ENCODE measurements at places on chromosomes 13 and 19.

GRCh38 chr19:33297401-33298145 lies 4.8 kb downstream of the CEBPA start:
- no peak for DNase-seq

- peak; percentile 93 for DNase-seq
These were observed 9.4 kb downstream of the SIRT6 start for GRCh38 chr19:4172861-4173473.

DNA sequence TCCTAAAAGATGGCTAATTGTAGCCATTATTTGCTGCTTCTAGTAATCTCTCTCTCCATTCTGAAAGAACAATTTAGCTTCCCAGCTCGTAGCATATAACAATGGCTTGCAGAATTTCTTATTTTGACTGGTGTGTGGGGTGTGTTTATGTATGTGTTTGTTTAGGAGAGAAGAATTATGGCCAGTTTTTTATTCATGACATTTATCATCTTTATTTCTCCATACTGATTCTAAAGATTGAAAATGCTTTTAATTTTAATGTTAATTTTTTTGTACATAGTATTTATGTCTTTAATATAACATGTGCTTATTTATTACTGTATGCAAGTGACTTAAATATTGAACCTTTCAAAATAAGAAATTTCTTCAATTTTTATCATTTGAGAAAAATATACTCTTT lies 115.8 kb upstream of the TMTC4 start:
- DNase-seq: no peak

GRCh38 chr19:47658431-47659348 lies 49.8 kb downstream of the BICRA start:
- DNase-seq: no peak

- peak; percentile 89 for DNase-seq
These were observed 4.7 kb downstream of the EPS8L1 start for GRCh38 chr19:55080121-55080967.

GRCh38 chr13:37923236-37923635 lies 53.7 kb upstream of the TRPC4 start:
- no peak for DNase-seq

GRCh38 chr13:110138010-110138699 lies 168.8 kb downstream of the COL4A1 start:
- no peak for DNase-seq

DNA sequence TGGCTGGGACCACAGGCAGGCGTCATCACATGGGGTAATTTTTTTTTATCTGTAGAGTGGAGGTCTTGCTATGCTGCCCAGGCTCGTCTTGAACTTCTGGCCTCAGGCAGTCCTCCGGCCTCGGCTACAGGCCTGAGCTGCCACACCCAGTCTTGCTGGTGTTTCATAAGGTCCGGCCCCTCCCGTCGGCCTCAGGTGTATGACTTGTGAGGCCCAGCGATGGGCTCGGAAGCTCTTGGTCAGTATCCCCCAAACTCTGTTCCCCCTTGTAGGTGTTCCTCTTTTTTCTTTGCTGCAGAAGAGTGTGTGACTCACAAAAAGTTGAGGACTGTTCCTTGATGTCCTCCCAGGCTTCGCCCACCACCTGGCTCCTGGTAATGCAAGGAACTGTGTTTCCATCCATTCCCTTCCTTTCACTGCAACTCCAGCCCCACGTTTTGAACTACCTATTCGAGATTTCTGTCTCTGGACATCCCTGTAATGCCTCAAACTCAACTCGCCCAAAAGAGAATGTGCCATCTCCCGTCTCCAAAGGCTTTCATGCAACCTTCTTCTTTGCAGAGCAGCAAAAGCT lies 5.0 kb downstream of the USF2 start:
- DNase-seq: no peak

- DNase-seq: no peak
These were observed 83.2 kb upstream of the IRS2 start for GRCh38 chr13:109869312-109870237.

GRCh38 chr19:287381-287871 lies 3.8 kb downstream of the PLPP2 start:
- DNase-seq: no peak

GRCh38 chr13:24539500-24540165 lies 27.1 kb upstream of the PARP4 start:
- no peak for DNase-seq

- no peak for DNase-seq
These were observed 1447.5 kb downstream of the EFNB2 start for GRCh38 chr13:105087945-105088344.

DNA sequence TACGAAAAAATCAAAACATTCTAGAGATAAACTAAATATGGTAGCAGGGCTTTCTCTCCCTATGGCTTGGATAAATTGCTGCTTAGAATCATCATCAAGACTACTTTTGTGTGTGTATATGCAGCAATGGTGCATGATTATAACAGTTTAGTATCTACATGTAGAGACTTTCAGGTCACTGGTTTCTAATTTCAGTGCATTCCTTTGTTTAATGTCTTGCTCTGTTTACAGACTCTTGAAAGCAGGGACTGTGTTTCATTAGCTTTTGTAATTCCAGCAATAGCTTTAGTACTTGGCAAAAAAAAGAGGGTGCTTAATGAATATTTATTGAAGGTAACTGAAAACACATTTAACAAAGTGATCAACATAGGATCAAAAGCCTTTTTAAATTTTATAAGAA lies 420.7 kb downstream of the PCDH9 start:
- no peak for DNase-seq

- DNase-seq: peak; percentile 85
These were observed 254.7 kb upstream of the SGCG start for GRCh38 chr13:22925881-22926747.

GRCh38 chr13:41565216-41565615 lies 107.9 kb downstream of the RGCC start:
- DNase-seq: no peak

- DNase-seq: no peak
These were observed 64.3 kb downstream of the ZNF66 start for GRCh38 chr19:20840371-20840770.

- DNase-seq: no peak
These were observed 51.1 kb downstream of the RFC3 start for GRCh38 chr13:33869005-33869404.

DNA sequence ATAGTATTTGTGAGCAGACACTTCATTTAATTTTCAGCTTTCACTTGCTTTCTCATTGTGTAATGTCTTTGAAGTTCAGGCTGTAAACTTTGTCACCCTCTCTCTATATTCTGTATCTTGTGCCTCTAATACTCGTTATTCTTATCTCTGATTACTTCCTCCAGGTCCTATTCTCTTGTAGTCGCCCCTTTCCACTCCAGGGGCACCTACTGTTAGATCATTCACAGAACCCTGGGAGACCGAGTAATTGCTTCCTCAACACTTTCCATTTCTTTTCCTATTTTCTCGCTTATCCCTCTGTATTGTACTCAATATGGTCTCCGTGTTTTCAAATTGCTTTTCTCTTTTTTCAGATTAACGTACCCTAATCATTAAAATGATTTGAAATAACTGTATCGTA lies 93.9 kb upstream of the TDRD3 start:
- DNase-seq: no peak

DNA sequence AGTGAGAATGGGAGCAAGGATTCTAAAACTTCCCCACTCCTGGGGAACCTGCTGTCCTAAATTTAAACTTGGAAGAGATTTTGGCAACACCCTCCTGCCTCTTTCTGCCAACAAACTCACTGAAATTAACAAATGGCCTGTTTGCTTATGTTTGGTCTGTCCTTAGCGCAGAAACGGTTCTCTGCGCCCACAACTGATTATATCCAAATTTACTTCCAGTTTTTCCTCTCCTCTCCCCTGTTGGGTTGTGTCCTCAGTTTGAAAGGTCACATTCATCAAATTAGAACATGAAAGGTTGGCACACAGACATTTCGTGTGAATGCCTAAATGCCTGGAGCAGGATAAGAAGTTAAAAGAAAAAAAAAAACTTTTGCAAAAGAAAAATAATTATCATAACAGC lies 56.4 kb upstream of the MRI1 start:
- DNase-seq: no peak

GRCh38 chr13:44093607-44094564 lies 214.2 kb downstream of the LACC1 start:
- DNase-seq: no peak

- no peak for DNase-seq
These were observed 211.2 kb upstream of the EDNRB start for GRCh38 chr13:78129823-78130222.

- no peak for DNase-seq
These were observed 9.5 kb upstream of the MBNL2 start for GRCh38 chr13:97212601-97213040.

- no peak for DNase-seq
These were observed 14.5 kb upstream of the ICAM3 start for GRCh38 chr19:10353793-10354391.

- no peak for DNase-seq
These were observed 274.6 kb downstream of the ITGBL1 start for GRCh38 chr13:101727118-101727517.

DNA sequence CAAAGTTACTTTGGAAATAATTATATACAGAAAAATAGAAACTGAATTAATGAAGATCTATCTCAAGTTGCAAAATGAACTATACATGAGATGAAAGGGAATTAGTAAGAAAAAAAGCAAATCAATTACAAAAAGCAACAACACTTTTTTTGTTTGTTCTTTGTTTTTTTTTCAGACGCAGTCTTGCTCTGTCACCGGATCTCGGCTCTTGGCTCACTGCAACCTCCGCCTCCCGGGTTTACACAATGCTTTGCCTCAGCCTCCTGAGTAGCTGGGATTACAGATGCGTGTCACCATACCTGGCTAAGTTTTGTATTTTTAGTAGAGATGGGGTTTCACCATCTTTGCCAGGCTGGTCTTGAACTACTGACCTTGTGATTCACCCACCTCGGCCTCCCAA lies 2.2 kb downstream of the ZNF415 start:
- DNase-seq: no peak

DNA sequence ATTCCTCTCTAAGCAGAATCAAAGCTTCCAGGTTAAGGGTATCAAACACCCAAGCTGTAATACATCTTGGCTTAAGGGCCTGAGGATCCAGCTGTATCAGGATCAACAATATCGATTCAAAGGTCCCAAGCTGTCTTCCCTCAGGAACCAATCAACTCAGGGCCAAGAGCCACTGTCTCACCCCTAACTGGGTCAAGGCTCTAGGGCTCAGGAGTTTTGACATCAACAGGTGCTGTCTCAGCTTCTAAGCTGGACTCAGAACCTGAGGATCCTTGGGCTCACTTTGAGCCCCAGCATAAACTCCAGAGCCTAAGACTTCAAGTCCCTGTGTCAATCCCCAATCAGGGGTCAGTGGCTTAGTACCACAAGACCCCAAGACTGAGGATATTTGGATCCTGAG lies 917 bp downstream of the FBXW9 start:
- DNase-seq: no peak

GRCh38 chr13:99388334-99388923 lies 81.2 kb upstream of the GPR183 start:
- DNase-seq: peak; percentile 74

DNA sequence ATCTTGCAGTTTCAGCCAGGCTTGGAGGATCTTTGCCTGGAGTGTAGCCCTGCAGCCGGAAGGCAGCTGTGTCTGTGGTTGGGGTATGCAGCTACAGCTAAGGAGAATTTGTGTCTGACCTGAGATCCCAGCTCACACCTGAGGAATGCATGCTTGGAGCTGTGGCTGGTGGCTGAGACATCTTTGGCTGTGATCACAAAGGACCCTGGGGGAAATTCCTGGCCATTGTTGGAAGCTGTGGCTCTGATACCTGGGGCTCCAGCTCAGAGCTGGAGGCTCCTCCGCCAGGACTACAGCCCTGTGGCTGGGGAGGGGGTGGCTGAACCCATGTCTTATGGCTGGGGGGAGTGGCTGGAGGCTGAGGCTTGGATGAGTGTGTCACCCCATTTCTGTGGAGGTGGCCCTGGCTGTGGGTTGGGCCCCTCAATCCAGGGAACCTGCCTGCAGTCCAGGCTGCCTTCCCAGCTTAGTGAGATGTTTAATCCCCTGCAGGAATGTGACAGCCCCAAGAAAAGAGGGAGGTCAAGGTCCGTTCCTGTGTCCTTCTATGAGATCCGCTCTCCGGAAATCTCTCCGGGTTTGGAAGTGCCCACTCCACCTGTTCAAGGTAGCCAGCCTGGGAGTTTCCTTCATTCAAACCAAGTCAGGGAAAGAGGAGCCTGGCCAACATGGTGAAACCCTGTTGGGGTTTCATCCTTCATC lies 27.6 kb downstream of the ARHGEF18 start:
- no peak for DNase-seq

- no peak for DNase-seq
These were observed 21.1 kb downstream of the ZNF473 start for GRCh38 chr19:50046649-50047503.

DNA sequence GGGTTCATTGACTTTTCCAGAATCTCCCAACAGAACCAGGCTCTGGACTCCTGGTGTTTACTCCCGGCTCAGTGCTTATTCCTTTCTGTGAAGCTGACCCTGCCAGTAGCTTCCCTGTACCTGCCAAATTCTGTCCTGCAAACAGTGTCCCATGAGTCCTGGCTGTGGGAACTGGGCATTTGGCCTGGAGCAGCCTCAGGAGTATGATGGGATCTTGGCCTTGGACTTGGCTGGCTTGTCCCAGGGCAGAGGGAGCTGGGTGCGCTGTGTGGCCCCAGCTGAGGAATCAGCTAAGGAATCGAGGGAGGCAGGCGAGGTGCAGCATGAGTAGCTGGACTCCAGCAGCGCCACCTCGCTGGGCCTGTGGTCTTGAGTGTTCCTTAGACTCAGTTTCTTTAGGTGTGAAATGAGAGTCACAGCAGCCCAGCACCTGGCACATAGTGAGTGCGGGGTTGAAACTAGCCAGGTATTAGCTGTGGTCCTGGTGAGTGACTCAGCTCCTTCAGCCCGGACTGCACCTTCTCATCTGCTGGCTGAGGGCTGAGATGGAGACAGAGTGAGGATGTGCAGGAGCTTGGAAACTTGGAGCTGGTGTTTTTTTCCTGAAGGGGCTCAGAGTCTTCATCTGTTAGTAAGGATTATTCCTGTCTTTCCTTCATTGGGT lies 10.4 kb downstream of the CLASRP start:
- DNase-seq: no peak

GRCh38 chr19:13684021-13684420 lies 80.3 kb upstream of the MRI1 start:
- DNase-seq: no peak

GRCh38 chr13:40508767-40509342 lies 157.6 kb downstream of the FOXO1 start:
- no peak for DNase-seq

- DNase-seq: no peak
These were observed 29.3 kb upstream of the MYCBP2 start for GRCh38 chr13:77356155-77356554.

DNA sequence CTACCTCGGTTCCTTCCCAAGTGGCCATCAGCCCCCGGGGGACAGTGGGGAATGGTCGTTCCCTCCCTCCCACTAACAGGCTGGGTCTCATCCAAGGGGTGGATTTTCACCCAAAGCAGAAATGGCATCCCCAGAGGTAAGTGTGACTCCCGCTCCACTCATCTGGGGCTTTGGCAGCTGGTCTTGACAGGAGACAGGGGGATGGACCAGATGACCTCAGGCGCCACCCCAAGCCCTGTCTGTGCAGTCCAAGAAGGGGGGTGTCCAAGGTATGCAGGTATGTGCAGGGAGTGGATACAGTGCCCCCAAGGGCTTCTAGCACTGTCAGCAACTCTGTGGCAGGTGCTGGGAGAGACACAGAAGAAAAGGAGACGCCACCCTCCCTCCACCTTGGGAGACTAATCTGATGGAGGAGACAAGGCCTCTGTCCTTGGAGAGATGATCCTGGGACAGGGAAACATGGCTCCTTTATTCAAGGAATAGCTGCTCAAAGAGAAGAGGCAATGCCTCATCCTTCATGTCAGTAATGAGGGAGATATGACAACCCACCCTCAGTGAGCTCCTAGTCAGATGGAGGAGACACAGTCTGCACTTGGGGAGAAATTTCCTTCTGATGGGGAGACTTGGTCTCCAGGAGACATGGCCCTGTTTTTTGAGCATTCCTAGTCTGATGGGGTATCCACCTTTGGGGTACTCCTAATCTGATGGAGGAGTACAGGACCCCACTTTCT lies 7.7 kb downstream of the CEACAM16 start:
- no peak for DNase-seq
